ENCODE measurements at places on chromosomes 12 and 14.
A peak's percentile ranks its signal among the peaks of the same experiment; 100 is the strongest.

DNA sequence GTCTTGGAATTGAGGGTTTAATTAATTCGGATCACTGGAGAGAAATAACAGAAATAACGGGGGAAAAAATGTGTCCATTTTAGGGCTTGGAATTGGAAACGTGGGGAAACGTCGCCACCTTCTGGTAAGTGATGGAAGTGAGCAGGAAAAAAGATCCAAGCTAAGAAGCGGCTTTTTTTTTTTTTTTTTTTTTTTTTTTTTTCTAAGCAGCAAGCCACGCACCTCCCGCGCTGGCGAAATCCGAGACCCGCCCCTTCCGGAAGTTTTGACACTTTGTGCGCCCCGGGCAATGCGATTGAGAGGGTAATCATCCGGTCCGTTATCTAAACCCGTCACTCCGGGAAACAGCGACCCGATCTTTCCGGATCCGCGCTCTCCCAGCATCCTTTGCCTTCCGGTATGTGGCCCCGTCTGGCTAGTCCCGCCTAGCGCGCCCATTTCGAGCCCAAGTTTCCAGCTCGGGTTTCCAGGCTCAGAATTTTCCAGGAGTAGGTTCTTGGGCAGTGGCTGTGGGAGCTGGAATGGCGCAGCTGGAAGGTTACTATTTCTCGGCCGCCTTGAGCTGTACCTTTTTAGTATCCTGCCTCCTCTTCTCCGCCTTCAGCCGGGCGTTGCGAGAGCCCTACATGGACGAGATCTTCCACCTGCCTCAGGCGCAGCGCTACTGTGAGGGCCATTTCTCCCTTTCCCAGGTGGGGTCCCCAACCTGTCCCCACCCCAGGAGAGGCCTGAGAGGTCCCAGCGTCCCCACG lies at the start of gene ALG10:
Gene ALG10, plus strand, starts transcription at position 418 of the 752 bp plus-strand sequence. Its CDS starts 104 bp downstream, at position 522.
- peak; percentile 98 for DNase-seq

- no peak for DNase-seq
These were observed 713 bp downstream of the ALKBH2 start for GRCh38 chr12:109092497-109093021.

- DNase-seq = no peak
These were observed 12.5 kb upstream of the IRF2BPL start for GRCh38 chr14:77040741-77041653.

GRCh38 chr12:117038023-117038680 lies 61.1 kb downstream of the TESC start:
- DNase-seq = no peak

DNA sequence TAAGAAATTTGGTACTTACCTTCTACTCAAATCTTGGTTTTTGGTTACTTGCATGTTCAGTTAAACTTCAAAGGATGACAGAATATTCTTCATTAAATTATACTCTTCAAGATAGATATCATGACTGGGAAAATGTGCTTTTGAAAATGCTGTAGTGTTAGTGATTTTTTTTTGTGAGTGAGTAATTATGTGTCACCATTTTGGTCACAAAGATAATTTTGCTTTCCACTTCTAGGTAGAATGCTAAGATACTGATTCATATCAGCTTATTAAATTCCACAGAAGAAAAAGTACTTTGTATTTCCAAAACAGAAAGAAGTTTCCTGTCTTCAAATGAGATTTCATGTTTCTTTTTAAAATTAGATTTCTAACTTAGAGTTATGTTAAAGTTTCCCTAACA lies 61.2 kb downstream of the ATXN7L3B start:
- DNase-seq = no peak

GRCh38 chr12:93847517-93848474 lies 170.6 kb downstream of the CRADD start:
- peak; percentile 16 for DNase-seq

GRCh38 chr14:106058342-106058741 lies 532.0 kb downstream of the TMEM121 start:
- no peak for DNase-seq

- DNase-seq = no peak
These were observed 11.1 kb downstream of the GLIPR1L1 start for GRCh38 chr12:75345531-75345930.

DNA sequence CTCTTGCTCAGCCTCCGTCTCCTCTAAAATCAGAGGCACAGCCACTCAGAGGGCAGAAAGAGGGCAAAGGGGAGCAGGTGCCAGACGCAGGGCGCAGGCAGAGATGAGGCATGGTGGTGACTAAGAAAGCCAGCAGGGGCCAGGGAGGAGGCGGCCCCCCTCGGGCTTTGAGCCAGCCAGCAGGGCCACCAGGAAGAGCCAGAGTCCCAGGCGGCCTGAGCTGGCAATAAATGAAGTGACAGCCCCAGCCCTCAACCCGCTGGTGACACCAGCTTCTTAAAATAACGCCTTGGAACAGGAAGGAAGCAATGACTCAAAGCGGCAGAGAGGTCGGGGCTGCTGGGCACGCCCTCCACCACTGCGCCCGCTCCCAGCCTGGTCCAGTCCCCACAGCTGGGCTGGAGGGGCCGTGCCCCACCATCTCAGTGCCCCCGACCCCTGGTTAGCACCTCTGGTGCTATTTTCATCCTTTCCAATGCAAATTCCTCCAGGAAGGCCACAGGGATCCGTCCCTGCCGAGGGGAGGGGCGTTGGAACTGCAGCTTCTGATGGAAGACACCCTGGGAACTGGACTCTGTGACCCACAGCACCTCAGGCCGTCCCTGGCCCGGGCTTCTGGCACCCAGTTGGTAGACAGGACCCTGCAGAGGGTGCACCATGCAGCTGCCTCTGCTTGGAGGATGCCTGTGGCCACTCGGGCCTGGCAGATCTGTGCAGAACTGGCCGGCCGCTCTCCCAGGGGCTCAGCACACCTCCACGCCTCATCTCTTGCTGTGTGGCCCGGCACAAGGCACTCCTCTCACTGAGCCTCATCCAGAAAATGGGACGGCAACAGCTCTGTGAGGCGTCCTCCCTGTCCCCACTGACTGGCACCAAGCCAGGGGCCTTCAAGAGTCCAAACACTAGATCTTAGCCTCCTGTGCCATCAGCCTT lies 113.7 kb downstream of the NCOR2 start:
- peak; percentile 89 for DNase-seq

- peak; percentile 30 for DNase-seq
These were observed 526 bp downstream of the MLXIP start for GRCh38 chr12:122079033-122079531.

- no peak for DNase-seq
These were observed 1662.6 kb upstream of the SEL1L start for GRCh38 chr14:83196236-83196635.

- DNase-seq = peak; percentile 76
These were observed 9.2 kb downstream of the NIN start for GRCh38 chr14:50821510-50822464.

DNA sequence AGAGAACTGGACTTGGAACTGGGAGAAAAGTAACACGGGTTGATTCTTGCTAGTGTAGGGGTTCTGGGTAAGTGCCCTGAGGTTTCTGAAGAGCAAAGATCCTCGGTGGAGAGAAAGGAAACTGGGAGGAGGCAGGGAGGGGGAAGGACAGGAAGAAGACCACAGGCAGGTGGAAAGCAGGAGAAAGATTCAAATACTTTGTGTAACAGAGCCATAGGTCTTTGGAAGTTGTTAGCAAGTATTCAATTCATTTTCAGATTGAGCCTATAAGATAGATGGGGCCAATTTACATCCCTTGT lies 1.3 kb downstream of the PNP start:
- DNase-seq = no peak

DNA sequence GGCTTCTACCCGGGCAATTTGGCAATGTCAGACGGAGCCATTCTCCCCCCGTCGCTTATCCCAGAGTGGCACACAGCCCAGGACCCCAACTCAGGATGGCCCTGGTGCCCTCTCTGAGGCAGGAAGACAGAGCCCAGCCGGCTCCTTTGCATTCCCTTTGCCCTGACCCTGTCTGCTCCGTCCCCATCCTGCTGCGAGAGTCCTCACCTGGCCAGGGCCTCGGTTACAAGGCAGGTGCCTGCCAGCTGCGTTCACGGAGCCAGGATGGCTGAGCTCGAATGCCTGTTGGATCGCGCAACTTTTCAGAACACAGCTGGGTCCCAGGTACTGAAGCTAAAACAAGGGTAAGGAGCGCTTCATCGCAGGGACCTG lies 18.6 kb downstream of the LRTM2 start:
- no peak for DNase-seq

DNA sequence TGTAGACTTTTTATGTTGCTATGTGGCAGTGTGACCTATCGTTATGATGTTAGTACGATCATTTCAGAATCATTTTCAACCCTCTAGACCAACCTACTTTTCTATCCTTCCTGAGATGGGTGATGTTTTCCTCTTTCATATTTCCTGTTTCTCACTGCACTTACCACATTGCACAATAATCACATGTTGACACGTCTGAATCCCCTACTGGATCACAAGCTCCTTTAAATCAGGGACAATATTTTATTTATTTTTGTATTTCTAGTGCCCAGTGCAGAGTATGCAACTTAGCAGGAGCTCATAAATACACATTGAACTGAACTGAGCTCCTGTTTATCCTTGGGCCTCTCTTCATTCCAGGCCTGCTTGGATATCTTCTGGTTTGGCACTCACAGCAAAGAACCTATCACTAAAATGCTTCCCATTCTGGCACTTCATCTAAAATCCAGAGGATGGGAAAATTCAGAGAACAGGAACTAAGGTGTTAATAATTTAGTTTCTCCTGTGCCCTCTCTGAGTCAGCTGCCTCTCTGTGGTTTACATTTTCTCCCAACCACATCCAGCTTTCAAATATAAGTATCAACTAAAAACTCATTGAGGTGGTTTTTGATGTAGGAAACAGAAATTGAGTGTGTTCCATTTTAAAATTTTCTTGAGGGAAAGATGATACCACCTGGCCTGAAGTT lies 69.4 kb upstream of the DYRK2 start:
- peak; percentile 62 for DNase-seq

DNA sequence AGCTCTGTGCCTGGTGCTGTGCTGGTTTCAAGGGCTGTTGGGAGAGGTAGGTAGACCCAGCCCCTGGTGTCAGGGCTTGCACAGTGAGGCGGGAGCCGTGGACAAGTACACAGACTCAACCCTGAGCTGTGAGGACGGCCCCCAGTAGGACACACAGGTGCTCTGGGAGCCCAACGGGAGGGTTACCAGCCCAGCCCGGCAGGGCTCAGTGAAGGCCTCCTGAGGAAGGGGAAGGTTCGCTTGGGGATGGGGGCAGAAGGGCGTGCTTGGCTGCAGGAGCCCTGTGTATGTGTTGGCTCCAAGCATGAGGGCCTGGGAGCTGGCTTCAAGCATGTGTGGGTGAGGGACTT lies 58.9 kb downstream of the SLC25A47 start:
- no peak for DNase-seq

DNA sequence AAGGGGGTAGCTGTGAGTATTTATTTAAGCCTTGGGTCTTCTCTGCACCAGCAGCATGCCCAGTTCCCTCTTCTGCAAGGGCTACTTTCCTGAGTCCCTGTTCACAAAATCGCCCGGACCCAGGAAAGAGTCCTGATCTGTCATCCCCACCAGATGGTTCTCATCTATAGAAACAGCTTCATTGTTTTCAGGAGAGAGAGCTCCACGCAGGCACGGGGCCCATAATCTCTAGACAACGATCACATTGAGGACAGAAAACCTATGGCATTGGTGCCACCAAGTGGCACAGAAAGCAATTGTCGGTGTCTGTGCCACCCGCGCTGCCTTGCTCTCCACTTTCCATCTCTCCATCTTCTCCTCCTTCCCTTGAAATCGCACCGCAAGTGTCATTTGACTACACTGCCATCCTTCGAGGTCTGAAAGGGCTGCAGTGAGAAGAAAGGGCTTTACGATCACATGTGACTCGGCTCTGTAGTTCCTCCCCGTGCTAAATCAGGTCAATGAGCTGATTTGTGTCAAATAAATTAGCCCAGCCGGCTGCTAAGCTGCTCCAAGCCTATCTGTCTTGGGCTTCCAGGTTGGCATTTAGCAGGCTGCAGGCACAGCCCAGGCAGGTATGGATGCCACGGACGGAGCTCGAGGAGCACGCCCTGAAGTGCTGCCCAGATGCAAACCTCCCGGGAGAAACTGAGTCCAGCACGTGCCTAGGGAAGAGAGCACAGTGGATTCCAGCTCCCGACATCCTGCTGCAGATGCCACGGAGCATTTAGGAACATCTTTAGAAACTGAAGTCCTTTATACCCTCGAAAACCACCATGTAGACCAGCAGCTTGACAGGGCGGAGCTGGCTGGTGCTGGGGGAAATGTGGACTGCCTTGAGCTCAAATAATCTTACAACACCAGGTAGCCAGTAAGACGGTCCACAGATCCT lies 28.8 kb downstream of the SPRING1 start:
- peak; percentile 54 for DNase-seq

DNA sequence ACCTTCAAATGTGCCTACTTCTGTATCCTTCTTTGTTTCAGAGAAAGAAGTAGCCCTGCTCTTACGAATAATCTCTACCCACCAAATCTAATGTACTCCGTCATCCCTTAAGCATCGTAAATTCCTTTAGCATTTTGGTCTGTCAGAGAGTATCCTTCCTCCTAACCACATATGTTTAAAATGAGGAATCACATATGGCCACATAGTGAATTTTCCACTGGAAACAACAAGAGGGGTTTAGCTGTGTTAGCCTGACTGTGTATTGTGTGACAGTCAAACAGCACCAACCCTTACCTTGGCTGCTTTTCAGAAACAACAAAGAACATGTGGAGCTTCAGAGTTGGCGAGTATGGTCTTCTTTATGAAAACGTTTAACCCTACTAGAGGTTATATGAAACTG lies 5.5 kb downstream of the LUM start:
- DNase-seq = no peak

DNA sequence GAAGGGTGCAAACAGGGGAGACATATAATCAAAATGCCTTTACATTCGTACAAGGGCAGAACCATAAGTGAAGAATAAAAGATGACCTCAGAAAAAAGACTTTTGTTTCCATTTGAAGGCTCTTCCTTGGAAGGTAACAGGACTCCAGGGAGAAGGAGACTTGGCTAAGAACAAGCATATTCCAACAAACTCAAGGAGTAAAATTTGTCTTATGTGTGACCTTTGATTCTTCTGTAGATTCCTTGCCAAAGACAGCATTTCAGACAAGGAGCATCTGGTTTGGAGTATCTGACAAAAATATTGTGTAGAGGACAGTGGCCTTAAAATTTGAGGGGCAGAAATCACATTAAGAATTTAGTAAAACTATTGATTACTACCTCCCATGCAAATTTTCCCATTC lies 991.9 kb downstream of the FLRT2 start:
- DNase-seq = no peak

DNA sequence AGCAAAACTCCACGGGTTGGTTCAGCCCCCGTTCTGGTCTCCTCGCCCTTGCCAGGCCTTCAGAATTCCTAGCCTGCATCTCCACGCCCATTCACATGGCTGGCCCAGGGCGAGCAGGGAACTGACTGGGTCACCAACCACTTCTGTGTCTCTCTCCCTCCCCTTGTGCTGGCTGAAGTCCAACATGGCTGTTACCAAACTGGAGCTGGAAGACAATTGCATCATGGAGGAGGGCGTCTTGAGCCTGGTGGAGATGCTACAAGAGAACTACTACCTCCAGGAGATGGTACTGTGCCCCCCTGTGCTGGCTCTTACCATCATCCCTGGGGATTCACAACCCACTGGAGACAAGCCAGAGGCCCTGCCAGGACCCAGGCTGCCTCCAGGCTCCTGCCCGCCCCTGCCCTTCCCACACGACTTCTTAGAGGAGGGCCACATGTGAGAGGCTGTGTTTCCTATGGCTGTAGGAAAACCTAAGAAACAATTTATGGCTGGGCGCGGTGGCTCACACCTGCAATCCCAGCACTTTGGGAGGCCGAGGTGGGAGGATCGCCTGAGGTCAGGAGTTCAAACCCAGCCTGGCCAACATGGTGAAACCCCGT lies 9.9 kb downstream of the LRRC74A start:
- DNase-seq = no peak
